ENCODE measurements at places on chromosomes 12 and 14.

- no peak for DNase-seq
Measured at GRCh38 chr12:15033029-15033428, 60.2 kb downstream of the PDE6H start.

DNA sequence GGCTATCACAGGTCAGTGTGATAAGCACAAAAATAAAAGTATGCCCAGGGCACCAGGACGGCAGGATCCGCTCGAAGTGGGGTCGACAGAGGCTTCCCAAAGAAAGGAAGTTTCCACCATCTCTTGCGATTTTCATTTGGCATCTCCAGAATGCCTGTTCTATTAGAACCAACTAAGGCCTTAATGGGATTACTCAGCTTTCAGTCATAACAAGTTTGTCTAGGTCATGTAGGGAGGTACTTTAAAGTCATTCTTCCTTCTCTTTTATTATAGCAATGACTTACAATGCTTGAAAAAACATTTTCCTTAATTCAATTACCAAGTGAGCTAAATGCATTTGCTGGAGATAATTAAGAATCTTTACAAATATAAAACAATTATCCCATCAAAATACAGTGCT lies 83.6 kb upstream of the DIO3 start:
- DNase-seq: no peak

- DNase-seq: no peak
Measured at GRCh38 chr14:99262977-99263448, 9.0 kb downstream of the BCL11B start.

GRCh38 chr12:53123578-53124351 lies 20.5 kb downstream of the SOAT2 start:
- no peak for DNase-seq

DNA sequence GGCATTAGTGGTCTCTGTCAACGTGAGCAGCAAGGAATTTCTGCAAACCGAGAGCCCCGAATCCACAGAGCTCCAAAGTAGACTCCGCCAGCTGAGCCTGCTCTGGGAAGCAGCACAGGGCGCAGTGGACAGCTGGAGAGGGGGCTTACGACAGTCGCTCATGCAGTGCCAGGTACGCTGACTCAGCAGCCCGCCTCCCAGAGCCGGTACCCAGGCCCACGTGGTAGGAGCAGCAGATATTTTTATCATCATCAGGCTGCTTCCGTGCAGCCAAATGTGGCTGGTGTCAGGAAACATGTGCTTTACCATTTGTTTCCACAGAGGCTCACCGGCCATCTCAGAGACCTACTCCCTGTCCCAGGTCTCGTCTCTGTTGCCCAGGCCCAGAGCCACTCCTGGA lies 73.7 kb downstream of the ESR2 start:
- no peak for DNase-seq

DNA sequence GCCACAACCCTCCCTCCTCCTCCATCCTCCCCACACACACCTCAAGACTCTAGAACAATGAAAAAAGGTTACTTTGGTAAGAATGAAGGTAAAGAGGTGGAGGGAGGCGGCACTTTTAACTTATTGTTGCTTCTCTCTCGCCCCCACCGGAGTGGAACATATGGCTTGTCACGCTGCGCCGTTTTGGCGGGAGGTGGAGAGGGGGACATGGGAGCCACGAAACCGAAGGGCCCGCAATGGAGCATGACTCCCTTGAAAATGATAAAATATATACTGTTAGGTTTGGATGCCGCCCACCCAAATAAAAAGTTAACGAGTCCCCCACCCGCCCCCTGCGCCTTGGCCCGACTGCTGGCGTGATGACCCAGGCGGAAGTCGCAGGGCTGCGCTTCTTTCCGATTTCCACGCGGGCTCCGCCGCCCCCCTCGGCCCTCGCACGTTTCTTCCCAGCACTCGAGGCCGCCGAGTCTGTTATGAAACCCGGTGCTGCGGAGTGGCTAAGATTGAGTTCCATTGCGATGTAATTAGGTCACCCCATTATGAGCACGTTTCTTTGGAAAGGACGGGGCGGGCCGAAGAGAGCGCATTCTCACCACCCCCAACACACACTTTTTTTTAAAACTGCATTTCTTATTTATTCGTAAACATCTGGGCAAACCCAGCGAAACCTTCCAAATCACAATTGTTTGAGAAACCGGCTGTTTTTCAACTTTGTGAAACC lies 1.4 kb upstream of the ZFP36L1 start:
- DNase-seq: peak; percentile 26

DNA sequence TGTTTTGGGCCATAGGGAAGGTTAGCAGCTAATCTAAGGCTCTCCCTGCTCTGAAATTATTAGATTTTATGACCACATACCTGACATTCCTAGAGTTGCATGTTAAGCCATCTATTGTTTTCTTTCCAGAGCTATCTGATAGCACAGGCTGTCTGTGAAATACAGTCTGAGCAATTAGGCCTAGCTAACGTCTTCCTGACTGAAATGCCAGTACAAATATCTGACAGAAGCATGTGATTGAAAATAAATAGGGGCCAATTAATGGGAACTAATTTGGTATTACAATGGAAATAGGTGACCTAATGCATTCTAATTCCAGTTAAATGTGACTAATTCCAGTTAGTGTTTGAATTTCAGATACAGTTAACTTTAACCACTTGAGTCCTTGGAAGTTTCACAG lies 115.2 kb downstream of the C12orf75 start:
- DNase-seq: no peak

DNA sequence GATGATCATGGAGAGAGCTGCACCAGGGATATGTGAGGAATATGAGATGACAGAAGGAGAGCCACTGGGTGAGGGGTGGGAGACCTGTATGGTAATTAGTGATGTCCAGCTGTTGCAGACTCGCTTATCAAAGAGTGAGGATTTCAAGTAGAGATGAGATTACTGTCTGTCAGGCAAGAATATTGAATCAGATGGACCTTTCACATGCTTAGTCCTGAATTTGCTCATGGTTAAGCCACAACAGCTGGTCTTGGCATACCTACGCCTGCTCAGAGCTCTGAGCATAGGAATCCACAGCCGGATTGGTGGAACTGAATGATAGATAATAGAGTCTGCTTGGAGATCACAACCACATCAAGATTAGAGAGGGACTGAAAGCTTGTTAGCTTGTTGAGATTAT lies 115.2 kb upstream of the ARHGAP5 start:
- DNase-seq: no peak

DNA sequence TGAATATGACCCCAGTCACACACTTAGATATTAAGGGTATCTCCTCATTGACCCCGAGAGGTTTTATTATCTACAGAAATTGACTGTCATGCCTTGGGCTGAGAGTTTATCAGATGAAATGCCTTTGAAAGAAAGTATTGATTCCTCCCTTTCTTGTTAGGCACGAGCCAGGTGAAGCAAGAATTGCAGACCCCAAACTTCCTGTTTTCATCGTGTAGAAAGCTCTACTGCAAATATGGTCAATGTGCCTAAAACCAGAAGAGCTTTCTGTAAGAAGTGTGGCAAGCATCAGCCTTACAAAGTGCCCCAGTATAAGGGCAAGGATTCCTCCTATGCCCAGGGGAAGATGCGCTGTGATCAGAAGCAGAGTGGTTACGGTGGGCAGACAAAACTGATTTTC lies 143.9 kb upstream of the FUT8 start:
- DNase-seq: no peak

DNA sequence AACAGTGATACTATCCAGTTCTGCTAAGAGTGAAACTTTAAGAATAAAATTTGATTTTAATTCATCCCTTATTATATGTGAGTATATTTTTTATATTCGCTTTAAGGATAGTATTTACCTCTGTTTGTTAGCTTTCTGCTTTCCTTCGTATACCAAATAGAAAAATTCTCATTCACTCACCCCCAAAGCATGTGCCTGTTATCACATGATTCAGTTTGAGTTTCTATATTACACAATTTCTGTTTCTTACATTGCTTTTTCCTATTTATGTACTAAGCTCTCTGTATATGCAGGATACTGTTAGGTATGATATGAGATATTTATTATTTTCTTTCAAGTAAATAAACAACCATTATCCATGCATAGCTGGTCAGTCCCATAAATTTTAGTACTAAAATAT lies 275.2 kb downstream of the FBXL14 start:
- no peak for DNase-seq

All from NCI-H1105 (cell line).